M059J (cell line): ENCODE measurements at places on chromosomes 2 and 18.

- DNase-seq = no peak
Observed at GRCh38 chr2:160794926-160795325, 301.3 kb upstream of the RBMS1 start.

- DNase-seq = no peak
Observed at GRCh38 chr2:47086054-47086471, 69.0 kb downstream of the STPG4 start.

DNA sequence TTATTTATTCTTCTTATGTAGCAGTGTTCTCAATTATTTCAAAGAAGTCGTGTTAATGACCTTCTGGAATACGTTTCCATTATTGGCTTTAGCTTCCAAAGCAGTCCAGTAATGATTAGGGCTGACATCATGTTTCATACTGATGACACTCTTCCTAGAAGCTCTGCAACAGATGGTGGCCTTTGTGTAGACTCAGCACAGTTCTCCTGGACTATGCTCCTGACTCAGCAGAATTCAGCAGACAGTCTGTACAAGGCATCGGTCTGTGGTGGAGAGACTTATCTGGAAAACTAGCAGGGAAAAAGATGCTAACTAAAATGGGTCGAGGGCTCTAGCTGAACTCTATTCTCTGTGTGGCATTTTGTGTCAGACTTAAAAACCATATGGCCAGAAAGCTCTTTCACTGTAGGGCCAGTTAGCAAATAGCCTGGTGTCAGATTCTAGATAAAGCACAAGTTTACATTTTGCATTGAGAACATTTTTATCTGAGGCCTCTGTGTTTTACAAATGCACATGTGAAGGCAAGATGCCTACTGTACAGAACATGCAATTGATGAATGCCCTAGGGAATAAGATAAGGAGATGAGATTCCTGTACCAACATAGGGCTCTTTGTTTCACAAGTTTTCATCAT, 35.1 kb downstream of the GULP1 start:
- DNase-seq = no peak

DNA sequence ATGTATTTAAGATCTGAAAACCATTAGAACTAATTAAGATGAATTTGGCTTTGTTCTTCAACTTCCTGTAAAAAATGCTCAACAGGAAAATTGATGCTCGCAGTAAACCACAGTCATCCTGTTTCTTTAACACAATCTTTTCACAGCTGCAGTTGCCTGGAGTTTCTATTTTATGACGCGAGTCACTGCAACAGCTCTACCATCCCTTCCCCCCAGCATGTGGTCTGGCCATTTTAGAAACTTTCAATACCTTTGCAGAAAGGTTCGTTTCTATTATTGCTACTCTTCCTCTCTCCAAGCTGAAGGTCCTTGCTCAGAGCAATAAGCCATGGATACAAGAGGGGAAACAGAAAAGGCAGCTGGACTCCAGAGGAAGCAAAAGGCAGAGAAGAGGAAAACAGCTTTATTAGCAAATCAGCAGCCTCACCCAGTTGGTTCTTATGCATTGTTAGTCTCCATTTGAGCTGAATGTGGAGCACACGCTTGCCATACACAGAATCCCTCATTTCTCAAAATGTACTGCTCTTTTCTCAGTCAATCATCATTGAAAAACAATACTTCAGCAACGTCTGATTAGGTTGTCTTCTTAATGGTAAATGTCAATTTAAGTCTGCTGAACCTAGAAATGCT, 3.9 kb downstream of the WIPF1 start:
- DNase-seq = peak; percentile 78

DNA sequence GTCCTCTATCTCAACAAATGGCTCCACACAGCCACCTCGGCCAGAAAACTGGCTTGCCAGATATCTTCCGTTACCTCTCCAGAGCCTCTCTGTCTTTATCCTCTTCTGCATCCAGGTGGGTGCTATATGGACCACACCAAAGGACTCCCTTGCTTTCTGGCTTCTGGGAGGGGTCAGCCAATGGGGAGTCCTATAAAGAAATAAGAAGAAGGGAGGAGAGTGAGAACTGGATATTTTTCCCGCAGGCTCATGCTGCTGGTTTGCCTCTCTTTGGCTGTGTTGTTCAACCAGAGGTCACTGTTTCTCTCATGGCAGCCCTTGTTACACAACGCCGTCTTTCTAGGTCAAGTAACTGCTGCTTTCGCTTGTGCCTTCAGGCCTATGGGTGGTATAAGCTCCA, 72.7 kb downstream of the POLE4 start:
- no peak for DNase-seq

DNA sequence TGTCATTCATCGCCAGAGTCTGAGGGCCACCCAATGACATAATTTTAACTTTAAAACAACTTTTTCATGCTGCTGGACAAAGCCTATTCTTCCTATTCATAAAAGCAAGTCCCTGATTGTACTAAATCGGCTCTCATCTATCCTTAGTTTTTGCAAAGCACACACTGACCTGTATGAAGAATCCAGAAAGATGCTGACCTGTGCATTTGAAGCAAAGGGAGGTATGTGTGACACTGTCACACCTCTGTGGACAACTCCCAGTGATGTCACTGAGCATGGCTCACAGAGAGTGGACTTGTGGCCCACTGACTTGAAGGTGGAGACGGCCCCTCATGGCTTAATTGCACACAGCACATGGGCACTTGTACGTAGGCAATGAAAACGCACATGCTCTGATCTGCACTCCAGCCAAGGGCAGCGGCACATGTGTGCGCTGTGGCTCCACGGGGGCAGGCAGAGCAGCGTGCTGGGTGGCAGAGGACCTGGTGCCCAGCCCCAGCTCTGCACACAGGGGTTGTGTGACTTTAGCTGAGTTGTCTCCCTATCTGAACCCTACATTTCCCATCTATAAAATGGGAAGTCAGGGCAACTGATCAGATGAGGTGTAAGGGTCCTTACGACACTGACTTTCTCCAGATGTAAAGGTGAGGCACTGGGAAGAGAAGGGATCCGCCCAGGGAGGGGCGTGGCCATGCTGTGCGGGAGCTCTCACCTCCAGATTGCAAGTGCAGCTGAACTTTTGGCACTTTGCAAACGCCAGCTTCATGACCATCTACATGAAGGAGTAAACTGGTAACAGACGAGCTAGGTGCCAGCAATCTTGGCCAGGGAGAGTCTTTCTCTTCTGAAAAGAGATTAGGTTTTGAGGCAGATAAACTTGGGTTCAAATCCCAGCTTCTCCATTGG, 14.3 kb upstream of the ODC1 start:
- DNase-seq = no peak

DNA sequence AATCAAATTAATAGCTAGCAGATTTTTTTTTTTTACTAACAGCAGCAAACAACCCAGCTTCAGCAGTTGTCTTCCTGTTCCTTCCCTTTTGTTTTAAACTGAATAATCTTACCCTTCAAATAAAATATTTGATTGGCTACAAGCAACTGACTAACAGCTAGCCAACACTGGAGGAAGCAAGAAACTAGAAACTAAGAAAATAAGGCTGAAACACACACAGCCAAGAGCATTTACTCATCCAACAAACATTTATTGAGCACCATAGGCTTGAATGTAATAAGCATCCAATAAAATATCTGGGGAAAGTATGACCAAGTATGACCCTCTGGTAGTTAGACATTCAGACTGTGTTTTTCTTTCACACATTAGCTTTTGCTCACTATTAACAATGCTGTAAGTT, 189.2 kb downstream of the CD226 start:
- DNase-seq = peak; percentile 40

DNA sequence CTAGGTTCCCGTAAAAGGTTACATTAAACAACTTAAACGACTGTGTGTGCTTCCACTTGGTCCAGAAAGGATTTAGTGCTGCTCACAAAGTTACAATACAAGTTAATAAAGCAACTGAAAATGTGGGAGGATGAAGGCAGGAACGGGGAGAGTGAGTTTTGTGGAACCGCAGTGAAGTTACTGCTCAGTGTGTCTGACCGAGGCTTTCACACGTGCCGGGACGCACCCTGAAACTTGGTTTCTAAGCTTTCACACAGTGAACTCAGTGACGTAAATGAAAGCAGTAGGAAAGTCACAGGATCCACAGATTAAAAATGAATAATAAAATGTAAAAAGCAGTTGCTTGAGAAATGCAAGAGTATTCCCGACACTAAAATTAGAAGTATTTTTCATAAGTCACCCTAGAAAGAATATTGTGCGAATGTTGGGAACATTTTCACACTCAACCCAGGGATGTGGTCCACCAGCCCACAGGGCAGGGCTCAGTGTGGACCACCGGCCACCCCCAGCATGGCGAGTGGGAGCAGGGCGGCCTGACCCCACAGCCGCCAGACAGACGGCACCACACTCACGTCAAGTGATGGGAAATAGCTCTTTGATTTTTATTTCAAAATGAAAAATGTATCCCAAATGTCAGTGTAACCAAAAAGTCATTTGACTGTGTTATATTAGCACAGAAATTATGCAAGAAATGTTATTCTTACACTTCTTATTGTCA, 32.6 kb upstream of the CHMP1B start:
- no peak for DNase-seq

- no peak for DNase-seq
Observed at GRCh38 chr2:45625824-45626223, 14.8 kb upstream of the SRBD1 start.

DNA sequence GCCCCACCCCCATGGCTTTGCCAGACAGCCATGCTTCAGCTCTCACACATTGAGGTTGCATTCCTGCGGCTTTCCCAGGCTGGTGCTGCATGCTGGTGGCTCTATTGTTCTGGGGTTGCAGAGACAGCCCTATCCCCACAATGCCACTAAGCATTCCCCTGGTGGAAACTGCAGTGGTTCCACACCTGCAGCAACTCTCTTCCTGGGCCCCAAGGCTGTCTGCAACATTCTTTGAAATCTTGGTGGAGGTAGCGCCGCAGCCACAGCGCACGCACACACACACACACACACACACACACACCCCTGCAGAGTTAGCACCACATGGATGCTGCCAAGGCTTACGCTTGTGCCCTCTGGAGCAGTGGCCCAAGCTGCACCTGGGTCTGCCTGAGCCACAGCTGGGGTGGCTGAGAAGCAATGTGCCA, 21.4 kb downstream of the SFXN5 start:
- DNase-seq = peak; percentile 77

DNA sequence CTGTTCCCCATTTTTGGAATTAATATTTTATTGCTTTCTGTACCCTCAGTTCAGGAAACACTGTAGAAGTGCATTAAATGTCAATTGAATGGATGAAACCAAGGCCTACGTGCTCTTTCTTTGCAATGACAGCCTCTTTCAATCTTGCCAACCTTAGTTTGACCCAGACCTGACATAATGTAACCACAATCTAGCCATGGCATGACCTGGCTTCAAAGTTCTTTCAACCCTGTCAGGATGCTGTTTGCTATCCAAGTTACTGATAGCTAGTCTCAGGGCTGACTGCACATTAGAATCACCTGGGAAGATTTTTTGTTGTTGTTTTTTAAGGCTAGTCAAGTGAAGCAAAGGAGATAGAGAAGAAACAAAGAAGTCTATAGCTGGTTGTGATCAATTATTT, 190.9 kb upstream of the PKDCC start:
- peak; percentile 36 for DNase-seq

- peak; percentile 59 for DNase-seq
Observed at GRCh38 chr2:20052861-20053281, 1.4 kb upstream of the LAPTM4A start.

DNA sequence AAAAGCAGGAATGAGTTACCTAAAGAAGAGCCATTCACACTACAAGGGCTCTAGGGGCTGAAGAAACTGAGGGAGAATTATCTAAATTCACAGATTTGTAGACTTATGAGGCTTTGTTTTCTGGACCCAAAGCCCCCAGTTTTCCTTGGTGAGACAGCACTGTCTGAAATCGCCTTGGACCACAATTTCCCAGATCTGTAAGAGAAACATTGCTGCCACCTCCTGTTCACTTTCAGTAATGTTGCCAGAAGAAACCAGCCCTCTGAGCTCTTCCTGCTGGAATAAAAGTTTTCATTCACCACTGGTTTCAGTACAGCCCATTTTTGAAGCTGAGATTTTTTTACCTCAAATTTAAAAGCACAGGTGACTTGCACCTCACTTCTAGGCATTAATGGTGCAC, 169.2 kb downstream of the CDH20 start:
- DNase-seq = peak; percentile 53

GRCh38 chr2:160407393-160408172, 86.0 kb downstream of the RBMS1 start:
- peak; percentile 54 for DNase-seq

DNA sequence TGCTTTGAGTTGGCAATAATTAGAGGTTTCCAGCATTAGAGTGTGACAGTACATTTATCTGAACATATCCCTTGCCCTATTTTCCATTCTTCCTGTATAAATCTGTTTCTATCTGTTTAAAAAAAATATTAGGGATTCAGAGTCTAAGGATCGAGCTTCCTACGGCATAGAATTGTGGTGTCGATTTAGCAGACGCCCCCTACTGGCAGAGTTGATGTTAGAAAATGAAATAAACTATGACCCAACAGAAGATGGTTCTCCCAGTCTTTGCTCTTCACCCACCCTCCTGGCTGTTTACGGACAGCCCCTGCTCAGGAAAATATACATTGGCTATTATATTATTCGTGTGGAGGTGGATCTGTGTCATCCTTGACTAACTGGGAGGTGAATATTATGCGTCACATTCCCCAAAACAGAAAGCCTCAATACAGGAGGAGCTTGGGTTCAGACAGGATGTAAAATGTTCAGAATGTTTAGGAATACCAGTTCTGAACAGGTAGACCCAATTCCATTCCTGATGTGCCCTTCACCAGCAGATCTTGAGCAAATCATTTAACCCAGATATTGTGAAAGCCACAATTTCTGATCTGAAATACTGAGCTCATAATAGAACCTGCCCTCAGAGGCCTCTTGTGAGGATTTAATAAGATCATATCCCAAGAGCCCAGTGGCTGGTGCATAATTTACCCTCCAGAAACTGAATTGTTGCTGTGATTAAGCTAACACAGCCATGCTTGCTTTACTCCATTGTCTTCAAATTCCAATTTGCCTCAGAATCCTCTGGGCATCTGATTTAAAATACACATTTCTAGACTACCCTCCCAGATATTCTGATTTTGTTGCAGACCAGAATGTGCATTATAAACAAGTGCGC, 10.8 kb upstream of the ERMN start:
- DNase-seq = peak; percentile 25

DNA sequence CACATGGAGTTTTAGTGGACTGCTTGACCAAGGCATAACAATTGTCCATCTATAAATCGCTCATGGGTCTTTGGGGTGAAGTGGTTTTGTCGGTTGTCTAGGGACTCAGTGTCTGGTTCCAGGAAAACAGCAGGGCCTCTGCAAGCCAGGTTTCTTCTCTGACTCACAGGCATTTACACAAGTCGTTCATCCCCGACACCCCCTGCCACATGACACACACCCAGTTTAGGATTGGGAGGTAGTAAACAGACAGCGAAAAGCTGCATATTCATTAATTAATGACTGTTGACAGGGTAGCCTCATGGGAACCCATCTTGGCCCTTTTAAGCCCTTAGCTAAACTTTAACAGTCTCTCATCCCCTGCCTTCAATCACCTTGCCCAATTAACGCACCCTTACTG, 194.8 kb upstream of the ACVR2A start:
- DNase-seq = peak; percentile 25

DNA sequence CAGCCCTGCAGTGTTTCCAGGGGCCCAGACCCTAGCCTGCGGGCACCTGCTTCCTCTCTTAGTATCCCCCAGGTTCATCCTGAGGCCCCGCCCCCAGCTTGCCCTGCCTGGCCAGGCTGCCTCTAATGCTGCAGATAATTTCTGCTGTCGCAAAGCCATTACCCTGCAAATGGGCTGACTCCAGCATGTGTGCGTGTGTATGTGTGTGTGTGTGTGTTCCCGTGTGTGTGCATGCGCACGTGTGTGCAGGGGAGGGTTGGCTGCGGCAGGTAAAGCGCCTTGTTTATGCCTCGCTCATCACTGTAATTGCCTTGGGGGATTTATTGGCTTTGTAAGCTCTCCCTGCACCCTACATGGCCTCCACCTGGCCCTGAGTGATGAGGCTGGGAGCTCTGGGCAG, 7.6 kb upstream of the PRSS56 start:
- no peak for DNase-seq
